T follicular helper cell (primary cell): ENCODE measurements at places on chromosomes 16 and 17.
A peak's percentile ranks its signal among the peaks of the same experiment; 100 is the strongest.

DNA sequence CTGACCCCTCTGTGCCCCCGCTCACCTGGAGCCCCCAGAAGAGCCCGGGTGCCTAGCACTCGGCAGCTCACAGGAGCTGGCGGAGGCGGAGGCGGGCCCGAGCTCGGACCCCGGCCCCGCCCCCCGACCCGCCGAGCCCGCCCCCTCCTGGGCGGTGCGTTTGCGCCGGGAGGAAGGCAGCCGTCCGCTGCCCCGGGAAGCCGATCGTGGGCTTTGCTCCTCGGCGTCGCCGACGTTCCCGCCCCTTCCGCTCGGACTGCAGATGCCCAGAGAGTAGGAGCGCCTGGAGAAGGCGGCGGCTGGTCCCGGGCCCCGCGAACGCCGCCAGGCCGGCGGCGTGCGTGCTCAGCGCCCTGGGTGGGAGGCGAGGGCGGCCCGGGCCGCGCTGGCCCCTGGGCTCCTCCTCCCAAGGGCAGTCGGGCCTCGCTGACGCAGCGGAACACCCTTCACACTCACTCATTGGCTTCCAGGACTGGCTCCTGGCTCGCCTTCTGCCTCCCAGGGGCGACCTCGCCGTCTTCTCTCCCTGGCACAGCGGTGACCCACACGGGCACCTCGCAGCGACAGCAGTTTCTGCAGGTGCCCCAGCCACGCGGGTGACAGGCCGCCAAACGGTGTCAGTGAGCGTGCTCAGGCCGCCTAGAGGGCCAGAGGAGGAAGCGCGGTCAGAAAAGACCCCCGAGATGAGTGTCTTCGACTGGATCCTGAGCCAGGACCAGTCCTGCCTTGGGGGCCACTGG lies at the start of gene PLSCR3:
Gene PLSCR3 (minus strand): TSS at position 74 of the 740 bp plus-strand sequence. CDS start 415 bp downstream, outside the sequence.
- peak; percentile 72 for DNase-seq

DNA sequence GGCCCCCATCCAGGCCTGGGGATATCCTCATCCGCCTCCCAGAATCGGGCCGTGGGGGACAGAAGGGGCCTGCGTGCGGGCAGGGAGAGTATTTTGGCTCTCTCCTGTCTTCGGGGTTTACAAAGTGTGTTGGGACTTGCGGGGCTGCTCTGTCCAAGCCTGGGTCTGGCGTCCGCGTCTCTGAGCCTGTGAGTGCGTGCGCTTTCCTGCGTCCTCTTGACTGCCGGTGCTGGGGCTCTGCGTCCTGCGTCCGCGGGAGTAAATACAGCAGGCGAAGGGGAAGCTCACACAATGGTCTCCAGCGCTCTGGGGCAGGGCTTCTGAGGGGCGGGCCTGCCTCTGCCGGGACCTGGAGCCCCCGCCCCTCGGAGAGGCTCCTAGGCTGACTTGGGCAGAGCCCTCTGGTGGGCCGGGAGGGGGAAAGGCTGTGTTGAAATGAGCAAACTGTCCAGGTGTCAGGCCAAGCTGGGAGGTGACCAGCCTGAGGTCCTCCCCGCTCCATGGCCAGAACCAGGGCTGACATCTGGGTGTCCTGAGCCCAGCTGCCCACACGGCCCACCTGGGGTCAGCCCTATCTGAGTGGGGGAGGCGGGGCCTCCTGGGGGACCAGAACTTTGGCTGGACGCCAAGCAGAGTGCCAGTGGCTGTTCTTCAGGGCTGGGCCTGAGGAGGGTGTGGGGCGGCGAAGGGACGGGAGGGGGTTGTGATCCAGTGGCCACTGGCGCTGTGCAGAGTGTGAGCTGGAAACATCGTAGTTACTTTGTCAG lies 233.6 kb downstream of the SEC14L1 start:
- DNase-seq, result peak; percentile 62

- no peak for DNase-seq
These were observed 1.1 kb upstream of the MEAK7 start for GRCh38 chr16:84505249-84506187.

DNA sequence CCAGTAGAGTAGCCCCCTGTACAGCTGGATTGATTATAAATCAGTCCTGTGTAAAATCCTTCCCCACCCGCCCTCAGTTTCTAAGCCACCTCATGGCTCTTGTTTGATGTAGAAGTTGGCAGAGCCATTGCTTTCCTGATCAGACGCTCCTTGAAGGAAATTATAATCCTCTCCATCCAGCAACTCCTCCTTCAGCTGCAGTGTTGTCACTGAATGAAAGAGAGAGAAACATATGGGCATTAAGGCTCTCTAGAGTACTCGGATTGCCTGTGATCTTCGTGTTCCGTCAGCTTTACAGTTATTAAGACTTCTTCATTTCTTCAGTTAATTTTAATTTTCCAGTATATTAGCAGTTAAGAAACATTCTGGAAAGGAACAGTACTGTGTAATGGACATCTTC lies 14.3 kb downstream of the NME2 start:
- no peak for DNase-seq

GRCh38 chr17:45386178-45386577 lies 46.5 kb downstream of the ARHGAP27 start:
- DNase-seq, result no peak

DNA sequence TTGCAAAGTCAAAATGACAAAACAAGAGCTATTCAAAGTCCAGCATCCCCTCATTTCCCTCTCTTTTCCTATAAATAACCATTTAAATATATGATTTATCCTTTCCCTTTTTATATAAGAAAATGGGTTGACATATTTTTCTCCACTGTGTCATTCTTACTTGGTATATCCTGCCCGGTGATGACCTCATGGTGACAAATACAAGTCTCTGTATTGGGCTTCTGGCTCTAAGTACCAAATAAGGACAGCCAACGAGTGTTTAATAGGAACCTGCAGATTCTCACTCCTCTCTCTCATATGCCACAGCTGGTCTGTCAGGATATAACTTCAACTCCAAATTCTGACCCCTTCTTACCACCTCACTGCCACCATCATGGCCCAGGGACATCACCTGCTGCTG lies 25.5 kb upstream of the CBLN1 start:
- no peak for DNase-seq

GRCh38 chr16:15682105-15682570 lies 32.1 kb downstream of the NDE1 start:
- DNase-seq, result peak; percentile 18

DNA sequence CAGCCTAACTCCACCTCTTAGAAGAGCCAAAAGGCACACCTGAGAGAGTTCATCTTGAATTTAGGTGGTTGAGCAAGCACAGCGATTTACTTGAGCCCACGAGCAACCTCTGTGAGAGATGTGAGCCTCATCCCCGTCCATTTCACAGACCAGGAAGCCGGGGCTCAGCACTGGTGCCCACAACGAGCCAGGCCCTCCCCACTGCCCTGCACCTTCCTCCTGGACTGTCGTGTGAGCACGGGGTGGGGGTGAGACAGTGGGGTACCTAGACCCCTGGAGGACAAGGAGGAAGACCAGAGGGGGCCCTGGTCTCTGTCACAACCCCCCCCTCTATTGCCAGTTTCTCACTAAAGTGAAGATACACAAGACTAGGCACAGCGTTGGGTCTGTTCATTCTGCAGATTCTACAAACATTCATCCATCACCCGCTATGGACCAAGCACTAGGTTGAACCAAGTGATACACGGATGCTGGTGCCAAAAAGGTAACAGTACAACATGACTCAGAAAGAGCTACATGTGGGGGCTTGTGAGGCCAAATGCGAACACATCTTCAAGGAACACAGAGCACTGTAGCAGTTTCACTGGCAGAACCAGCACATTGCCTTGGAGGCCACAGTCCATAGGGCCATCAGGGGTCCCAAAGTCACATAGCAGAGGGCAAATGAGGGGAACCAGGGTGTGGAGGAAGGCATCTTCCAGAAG lies 231.9 kb downstream of the PARN start:
- DNase-seq, result no peak

DNA sequence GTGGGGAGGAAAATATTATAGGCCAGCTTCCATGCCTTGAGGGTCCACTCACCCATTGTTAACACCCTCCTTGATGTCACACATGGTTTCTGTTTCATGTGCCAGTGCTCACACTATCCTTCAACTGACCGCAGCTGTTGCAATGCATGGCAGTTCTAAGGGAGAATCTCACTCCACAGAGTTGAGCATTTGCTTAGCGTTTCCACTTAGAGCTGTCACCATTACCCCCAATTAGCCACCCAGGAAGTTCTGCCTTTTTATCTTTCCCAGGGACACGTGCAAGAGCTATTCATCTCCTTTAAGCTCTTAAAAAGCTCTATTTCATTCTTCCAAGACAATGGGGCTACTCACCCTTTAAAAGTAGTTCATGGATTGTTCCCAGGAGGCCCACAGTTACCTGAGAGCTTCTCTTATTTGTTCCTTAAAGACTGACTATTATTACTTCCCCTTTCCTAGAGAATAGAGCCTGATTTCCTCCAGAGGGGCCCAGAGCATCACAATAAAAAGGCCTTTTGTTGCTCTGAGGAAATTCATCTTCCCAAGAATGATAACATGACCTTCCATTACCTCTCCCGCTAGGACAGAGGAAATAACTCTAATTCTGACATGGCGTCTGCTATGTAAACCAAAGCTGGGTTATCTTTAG lies 126.8 kb downstream of the CACNG3 start:
- DNase-seq, result no peak

DNA sequence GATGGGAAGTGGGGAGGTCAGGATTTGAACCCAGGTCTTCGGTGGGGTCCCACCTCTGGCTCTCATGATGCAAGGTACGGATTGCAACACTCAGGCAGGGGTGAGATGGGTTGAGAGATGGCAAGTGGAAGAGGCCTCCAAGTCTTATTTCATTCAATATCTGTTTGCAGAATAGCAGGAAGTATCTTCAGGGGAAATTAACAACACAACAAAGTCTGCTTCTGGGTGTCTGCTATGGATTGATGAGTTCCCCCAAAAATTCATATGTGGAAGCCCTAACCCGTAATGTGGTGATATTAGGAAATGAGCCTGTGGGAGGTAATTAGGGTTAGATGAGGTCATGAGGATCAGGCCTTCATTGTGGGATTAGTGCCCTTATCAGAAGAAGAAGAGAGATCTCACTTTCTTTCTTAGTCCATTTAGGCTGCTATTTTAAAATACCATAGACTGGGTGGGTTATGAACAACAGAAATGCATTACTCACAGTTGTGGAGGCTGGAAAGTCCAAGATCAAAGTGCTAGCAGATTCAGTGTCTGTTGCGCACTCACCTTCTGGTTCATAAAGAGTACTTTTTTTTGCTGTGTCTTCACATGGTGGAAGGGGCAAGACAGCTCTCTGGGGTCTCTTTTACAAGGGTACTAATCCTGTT lies 4.4 kb upstream of the CD300H start:
- DNase-seq, result no peak

- DNase-seq, result no peak
These were observed 91.8 kb downstream of the ASIC2 start for GRCh38 chr17:33201283-33201682.

GRCh38 chr17:1012823-1013728 lies 16.1 kb downstream of the TIMM22 start:
- DNase-seq, result no peak

GRCh38 chr16:86982347-86982596 lies 334.9 kb downstream of the C16orf95 start:
- no peak for DNase-seq

DNA sequence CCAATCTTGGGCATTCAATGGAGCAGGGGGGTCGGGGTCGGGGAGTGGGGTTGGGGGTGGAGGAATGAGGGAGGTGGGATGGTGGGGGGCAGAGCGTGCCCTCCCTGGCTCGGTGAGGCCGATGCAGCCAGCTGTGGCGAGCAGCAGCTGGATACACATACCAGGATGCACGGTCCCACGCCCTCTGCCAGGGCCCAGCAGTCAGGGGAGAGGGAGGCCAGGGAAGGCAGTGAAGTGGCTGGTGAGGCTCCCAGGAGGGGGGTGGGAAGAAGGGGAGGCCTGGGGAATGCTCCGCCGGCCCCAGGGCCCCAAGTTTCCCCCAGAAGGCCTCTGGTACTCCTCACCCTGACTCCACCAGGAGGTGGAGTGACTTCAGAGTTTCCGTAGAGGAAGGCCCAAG lies 77.6 kb upstream of the LHX1 start:
- no peak for DNase-seq

- no peak for DNase-seq
These were observed 42.9 kb upstream of the IRF8 start for GRCh38 chr16:85856079-85856478.

DNA sequence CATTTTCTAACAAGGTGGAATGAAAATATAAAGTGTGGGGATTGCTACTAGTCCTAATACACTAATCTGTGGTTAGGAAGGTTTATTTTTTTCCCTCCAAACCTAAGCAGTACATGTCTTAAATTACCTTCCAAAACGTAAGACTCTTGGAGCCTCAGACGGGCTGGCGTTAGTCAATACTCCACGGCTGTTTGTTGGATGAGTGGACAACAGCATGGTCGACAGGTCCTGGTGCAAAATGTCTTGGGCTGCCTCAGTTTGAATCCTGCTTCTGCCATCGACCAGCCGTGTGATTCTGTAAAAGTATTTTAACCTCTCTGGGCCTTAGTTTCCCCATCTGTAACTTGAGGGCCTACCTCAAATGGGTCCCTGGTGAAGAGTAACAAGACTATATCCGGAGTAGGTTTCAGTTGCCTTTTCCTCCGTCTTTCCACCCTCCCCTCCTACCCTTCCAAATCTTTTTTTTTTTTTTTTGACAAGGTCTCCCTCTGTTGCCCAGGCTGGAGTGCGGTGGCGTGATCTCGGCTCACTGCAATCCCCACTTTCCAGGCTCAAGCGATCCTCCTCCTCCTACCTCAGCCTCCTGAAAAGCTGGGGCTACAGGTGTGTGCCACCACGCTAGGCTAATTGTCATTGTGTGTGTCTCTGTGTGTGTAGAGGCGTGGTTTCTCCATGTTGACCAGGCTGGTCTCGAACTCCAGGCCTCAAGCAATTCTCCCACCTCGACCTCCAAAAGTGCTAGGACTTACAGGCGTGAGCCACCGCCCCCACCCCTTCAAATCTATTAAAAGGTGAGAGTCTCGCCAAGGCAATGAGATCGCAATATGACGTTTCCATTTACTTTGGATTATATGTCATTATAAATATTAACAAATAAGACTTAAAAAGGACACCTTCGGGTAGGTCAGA lies 5.8 kb downstream of the SCGB1C2 start:
- no peak for DNase-seq

DNA sequence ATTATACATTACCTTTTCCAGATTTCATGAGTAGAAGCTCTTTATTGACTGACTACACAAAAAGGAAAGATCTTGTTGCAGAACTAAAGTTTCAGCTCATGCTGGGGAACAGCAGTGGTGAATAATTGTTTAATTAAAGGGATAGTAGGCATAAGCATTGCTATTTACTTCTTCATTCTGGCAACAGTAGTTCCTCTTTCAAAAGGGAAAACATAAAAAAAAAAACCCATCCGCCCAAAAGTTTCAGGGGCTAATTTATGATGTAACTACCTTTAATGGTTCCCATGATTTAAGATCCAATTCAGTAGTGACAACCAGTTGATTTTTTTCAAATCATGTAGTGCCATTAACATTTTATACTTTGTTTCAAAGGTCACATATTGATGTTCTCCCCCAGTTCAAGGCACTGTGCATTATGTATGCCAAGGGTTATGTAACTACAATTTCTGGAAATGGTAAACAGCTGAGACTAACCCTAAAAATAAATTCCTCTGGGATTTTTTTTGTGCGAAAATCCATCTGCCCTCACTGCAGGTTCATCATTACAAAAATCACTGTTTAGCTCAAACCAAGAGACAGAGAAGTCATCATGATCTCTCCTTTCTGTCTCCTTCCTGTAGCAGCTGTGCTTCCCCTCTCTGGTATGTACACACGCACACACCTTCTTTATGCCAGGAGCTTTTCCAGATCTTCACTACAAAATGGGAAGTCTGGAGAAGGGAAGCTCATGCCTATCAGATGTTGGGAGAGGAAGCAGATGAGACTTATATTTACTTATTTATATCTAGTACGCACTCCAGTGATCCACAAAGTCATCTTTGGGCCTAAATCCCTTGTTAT lies 2.2 kb upstream of the PHLPP2 start:
- no peak for DNase-seq

- no peak for DNase-seq
These were observed 18.4 kb downstream of the SMIM36 start for GRCh38 chr17:55492781-55493341.
